ENCODE measurements at places on chromosomes 3 and 15.

- no peak for DNase-seq
Measured at GRCh38 chr3:54936561-54936960, 8.7 kb upstream of the LRTM1 start.

DNA sequence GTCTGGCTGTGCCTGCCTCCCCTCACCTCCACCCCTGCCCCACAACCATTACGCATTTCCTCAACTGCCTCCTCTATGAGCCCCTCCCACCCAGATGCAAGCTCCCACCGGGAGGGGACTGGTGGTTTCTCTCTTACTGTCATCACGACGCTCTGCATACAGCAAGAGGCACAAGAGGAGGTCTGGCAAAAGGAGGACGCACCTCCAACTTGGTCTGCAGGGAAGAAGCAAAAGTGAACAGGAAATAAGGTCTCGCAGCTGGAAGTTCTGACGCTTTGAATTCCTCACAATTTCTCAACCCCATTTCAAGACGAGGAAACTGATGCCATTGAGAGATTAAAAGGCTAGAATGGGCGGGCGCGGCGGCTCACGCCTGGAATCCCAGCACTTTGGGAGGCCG is 42.3 kb upstream of the MUC4 start:
- no peak for DNase-seq

DNA sequence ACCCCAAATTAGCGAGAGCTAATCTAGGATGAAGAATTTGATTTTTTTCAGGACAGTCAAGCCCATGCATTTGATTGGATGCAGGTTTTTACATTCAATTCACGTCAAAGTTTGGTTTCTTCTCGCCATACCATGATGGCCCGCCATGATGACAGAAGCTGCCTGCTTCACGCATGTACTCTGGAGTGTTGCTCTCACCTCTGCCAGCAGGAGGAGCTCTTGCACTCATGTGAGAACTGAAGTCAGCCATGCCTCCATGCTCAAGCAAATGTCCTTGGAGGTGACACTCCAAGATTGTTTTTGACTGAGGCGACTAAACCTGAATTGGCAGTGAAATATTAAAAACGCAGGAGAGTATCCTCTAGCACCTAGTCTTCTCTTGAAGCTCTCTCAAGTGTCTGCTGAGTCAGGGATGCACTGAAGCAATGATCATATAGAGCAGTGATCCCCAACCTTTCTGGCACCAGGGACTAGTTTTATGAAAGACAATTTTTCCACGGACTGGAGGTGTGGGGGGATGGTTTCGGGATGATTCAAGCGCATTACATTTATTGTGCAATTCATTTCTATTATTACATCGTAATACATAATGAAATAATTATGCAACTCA is 120.9 kb downstream of the SAMMSON start:
- DNase-seq = peak; percentile 13

- no peak for DNase-seq
Measured at GRCh38 chr15:99310745-99311144, 59.5 kb downstream of the LRRC28 start.

Data from nucleus accumbens (tissue), 56 donors.